ENCODE measurements at places on chromosomes 1 and 21.
A peak's percentile ranks its signal among the peaks of the same experiment; 100 is the strongest.

DNA sequence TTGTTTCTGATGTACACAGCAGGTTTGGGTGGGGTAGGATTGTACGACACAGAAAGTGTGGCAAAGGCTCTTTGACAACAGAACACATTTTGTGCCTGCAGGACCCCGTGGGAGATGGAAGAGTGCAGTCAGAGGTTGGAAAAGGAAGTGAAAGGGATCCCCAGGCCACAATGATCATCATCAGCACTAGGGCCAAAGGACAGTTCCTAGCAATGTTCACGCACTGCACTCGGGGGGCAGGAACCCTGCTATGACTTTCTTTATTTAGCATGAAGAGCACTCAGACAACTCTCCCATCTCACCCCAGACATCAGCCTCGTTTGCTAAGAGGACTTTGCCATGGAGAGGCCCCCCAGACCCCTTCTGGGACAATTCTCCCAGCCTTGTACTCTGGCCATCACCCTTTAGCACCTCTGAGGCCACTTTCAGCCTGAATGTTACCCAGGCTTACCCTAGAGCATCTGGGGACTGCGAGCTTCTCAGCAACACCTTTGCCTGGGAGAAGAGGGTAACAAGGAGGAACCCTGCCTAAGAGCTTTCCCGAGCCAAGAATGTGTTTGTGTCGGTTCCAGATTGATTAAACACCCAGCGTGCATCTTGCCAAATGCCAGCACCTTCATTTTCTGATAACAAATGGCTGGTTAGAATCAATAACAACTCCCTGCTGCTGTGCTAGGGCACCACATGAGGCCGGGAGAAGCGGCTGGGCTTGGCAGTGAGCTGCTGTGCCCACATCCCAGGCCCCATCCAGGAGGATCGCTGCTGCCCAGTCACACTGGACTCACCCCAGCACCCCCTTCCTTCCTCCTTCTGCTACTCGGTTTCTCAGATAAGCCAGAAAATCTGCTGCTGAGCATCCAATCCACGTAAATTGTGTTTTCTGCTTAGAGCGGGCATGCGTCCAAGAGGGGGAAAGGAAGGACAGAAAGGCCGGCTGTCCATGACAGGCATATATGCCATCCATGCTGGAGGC, 633.1 kb downstream of the AJAP1 start:
- no peak for DNase-seq

GRCh38 chr1:230424391-230425251, 1.5 kb downstream of the PGBD5 start:
- DNase-seq = peak; percentile 21

DNA sequence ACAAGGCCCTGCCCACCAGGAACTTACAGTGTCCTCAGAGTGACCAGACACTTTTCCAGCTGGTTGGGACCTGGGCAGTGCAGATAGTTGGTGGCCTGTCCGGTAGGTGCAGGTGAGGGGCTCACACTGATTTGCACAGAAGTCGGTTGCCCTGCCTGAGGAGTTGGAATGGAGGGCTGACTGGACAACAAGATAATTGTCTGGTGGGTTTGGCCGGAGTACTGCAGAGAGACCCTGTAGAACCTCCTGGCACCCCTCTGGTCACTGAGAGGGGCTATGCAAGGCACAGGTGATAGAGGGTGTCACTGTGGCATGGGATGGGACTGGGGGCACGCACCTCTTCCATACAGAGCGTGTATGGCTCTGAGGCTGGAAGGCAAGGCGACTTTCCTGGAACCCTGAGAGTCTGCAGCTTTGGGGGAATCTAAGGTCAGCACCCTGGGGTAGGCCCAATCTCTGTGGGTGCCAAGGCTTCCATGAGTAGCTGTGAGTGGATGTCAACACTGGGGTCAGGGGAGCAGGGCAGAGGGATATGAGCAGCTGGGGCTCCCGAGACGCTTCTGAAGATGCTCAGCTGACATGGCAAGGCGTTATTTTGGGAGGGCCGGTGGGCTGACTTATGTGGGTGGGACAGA, 7.6 kb upstream of the PLA2G2D start:
- DNase-seq = no peak

DNA sequence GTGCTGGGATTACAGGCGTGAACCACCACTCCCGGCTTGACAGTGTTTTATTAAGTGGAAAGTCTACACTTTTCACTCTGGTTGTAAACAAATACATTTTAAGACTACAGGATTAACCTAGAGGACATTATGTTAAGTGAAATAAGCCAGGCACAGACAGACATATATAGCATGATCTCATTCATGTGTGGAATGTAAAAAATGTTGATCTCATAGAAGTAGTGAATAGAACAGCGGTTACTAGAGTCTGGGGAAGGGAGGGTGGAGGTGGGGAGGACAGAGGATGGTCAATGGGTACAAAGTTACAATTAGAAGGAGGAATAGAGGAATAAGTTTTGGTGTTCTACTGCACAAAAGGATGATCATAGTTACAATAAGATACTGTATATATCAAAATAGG, 16.9 kb downstream of the CTH start:
- DNase-seq = no peak

DNA sequence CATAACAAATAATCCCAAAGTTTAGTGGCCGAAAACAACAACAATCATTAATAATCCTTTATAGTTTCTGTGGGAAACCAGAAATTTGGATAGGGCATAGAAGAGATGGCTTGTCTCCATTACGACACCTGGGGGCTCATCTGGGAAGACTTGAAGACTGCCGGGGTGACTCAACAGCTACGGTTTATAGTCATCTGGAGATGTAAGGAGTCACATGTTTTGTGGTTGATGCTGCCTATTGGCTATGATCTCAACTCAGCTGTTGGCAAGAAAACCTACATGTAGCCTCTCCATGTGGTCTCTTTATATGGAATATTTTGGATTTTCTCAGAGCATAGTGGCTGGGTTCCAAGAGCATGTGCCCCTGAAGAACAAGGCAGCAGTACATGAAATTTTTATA, 29.3 kb upstream of the TSPAN2 start:
- no peak for DNase-seq

DNA sequence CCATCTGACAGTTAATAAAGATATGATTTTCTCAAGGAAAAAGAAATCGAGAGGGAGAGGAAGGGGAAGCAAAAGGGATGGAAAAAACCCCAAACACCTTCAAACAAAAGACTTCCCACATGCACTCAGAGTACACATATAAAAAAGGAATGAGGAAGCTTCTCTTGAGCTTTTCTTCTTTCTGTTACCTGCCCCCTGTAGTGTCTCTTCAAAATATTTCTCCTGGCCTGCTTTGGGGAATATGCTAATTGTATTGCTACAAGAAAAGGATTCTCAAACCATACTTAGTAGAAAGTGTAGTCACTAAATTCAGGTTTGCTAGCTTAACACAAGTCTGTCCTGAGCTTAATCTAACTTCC, 58.7 kb downstream of the KIF14 start:
- DNase-seq = no peak

DNA sequence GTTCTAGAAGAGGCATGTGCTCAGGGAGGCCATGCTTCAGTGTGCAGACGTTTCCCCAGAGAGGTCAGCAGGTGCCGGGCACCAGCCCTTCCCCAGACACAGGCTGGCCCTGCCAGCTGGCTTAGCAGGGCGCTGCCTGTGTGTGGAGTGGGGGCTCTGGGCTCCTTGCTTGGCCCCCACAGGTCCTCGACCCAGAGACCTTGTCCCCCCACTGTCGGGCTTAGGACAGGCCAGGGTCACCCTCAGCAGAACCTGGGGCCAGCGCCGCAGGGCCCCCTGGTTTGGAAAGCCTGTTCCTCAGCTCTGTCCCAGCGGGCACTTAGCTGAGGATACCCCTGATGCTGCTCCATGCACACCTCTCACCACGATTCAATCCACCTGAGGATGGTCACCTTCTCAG, 172.3 kb upstream of the ARHGEF16 start:
- DNase-seq = no peak

- DNase-seq = no peak
Measured at GRCh38 chr1:74729741-74730478, 2.9 kb downstream of the CRYZ start.

- no peak for DNase-seq
Measured at GRCh38 chr1:181430015-181430885, 53.1 kb upstream of the CACNA1E start.

DNA sequence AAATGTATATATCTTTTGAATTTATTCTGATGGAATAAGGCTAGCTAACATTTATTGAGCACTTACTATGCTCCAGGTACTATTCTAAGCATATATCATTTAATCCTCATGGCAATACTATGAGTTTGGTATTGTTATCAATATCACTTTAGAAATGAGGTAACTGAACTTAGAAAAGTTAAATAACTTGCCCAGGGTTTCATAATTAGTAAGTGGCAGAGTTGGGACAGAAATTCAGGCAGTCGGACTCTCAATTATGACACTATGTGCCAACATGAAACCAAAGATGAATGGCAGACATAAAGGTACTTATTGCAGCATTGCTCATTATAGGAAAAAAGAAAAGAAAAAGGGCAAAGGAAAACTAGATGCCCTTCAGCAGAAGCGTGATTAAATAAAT, 48.2 kb downstream of the RAB3GAP2 start:
- no peak for DNase-seq

GRCh38 chr1:234499119-234499942, 20.4 kb upstream of the TARBP1 start:
- peak; percentile 94 for DNase-seq

DNA sequence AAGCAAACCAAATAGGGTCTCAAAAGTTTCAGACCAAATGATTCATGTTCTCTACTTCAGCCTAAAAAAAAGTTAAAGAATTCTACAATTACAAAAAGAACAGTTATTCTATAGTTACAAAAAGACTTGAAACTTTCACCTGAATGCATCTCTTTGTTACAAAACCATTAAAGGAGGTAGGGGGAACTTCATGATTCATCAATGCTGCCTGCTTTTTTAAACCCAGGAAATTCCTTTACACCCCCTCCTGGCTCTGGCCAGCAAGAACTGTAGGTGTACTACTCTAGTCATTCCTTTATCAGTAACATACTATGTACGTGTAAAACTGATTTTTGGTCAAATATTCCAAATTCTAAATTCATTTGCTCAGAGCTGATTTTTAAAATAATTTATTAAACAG, 5.0 kb downstream of the FAF1 start:
- no peak for DNase-seq

- no peak for DNase-seq
Measured at GRCh38 chr1:238628110-238628509, 737.4 kb upstream of the ZP4 start.

DNA sequence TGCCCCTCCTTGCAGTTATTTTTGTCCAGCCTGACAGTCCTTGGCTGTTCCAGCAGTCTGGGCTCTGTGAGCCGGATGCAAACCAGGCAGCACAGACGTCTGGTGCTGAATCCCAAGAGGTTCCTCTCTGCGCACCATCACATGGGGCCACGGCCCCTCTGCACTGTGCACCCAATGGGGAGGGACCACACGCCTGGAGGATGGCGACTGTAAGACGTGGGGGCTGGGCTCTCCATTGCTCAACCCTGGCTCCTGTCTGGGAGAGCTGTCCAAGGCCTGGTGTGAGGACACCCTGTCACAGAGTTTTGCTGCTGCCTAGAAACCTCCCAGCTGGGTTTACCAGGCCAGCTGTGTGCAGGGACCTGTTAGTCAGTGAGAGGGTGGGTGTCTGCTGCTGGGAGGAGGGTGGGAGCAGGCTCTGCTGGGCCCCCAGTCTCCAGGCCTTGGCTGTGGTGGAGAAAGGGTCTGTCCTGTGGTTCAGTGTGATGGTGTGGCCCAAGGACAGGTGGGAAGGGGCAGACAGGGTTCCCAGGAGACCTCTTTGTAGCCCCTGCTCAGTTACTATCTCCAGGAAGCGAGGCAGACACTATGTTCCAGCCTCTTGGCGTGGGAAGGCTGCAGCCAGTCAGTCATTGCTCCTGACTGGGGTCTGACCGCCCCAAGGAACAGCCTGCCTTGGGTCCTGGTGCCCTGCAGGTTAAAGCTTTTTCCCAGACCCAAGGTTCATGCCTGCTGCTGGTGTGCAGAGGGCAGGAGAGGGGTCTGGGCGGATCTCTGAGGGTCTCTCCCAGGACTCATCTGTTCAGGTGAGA, 13.8 kb downstream of the HEYL start:
- no peak for DNase-seq

DNA sequence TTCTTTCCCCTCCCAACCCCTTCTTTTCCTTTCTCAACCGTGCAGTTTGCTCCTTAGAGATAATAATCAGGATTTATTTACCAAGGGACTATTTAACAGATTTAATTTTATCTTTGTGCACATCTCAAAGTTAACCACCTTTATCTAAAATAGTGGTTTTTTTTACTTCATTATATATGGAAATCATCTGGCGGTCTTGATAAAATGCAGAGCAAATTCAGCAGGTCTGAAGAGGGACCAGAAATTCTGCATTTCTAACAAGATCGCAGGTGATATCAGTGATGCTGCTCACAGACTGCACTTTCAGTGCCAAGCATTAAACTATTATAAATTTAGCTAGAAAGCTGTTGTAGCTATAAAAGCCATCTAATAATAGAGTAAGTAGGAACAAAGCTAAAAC, 83.4 kb upstream of the NEGR1 start:
- DNase-seq = no peak

DNA sequence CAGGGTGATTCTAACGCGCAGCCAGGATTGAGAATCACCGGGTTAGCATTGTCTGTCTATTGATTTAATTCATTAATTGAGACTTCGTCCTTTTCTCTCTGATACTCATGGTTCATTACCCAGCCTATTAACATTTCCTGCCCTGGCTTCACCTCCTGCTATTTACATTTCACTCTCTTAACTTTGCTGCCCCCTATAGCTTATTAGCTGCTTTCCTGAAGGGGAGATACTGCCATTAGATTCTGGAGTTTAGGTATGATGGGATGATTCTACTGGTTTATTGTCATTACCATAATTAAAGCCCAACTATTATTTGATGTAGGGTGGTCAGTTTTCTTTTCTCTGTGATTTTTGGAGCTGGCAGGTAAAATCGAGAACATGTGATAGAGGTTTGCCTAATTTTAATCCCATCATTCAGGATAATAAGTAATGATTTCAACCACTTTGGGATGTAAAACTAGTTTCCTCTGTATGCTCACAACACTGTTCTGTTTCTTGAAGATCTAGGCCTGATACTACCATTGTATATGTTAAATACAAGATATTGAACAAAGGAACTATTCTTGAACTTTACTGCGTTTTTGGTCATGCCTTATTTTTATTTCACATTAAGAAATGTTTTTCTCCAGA, 6.4 kb downstream of the PPP2R5A start:
- DNase-seq = peak; percentile 76

All from suppressor macrophage treated with lipopolysaccharide for 4 hours (primary cell).